ENCODE measurements at places on chromosomes 4 and X. TPM values are rescaled to one million over a fixed set of nuclear protein-coding genes. Genes with fewer than 3 reads are reported as not detected.

GRCh38 chr4:187504974-187505797 lies 490.4 kb upstream of the ZFP42 start:
- no peak for DNase-seq

DNA sequence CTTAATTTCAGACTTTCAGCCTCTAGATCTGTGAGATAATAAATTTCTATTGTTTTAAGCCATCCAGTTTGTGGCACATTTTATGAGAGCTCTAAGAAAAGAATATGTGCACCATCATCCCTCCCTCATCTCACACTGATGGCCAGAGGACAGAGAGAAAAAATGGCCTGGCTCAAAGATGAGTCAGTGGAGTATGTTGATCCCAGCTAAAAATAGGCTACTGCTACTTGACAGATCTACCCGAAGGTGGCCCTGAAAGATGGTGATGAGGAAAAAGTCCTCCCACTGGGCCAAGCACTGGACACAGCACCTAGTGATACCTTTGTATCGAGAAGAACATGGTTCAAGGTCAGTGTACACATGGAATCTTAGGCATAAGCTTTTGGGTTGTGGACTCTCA lies 38.2 kb upstream of the DCTD start:
- DNase-seq: no peak

GRCh38 chr4:153497091-153497531 lies 31.0 kb downstream of the TMEM131L start:
- peak; percentile 71 for DNase-seq

The MFSD8 gene
- 17.8 TPM for total RNA-seq

The CNKSR2 gene
- total RNA-seq: 4.1 TPM

The ARMCX6 gene
- 70.1 TPM for total RNA-seq

DNA sequence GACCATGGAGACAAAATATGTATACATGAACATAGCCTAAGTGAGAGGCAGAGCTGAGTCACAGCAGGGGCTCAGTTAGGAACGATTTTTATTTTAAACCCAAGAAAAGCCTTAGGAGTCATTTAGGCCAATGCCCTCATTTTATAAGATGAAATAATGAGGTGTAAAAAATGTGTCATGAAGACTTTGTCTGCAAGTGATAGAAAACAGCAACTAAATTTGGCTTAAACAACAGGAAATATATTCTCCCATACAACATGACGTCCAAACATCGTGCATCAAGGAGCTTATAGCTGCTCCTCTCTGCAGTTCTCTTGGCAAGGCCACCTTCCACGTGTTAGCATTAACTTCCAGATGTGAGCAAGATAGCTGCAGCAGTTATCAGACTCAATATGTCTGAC lies 16.8 kb downstream of the SCFD2 start:
- DNase-seq: no peak

DNA sequence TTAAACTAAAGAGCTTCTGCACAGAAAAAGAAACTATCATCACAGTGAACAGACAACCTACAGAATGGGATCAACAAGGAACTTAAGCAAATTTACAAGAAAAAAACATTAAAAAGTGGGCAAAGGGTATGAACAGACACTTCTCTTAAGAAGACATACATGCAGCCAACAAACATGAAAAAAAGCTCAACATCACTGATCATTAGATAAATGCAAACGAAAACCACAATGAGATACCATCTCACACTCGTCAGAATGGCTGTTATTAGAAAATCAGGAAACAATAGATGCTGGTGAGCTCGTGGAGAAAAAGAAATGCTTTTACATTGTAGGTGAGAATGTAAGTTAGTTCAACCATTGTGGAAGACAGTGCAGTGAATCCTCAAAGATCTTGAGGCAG lies 27.8 kb downstream of the PAPSS1 start:
- no peak for DNase-seq

The PCDH18 gene
- total RNA-seq: not detected

DNA sequence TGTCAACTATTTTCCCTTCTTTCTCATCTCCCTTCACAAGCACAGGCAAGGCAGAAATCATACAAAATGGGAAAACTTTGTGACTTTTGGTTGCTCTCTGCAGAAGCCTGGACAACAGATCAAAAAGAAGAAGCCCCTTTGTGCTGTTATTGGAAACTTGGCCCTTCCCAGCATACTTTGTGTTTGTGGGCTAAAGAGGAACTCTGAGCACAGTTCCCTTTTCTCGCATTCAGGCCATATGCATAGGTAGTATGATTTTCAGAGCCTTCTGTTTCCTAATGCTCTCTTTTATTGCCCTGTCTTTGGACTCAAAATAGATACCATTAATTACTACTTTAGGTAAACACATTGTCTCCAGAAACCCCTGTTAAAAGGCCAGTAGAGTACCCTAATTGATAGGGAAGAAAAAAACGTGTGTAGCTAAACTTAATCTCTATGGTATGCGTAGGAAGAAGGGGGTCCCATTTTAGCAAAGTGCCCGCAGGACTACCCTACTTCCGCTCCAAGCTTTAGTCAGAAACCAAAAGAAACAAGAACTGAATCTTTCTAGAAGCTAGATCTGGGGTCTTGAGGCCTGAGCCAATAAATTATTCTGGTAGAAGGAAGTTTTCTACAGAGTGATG lies 26.6 kb downstream of the VSIG4 start:
- DNase-seq: no peak

- DNase-seq: no peak
Observed at GRCh38 chrX:1167466-1167865, 45.0 kb downstream of the CRLF2 start.

- no peak for DNase-seq
Observed at GRCh38 chr4:30620711-30621110, 99.5 kb upstream of the PCDH7 start.

Data from CD8-positive, alpha-beta memory T cell (primary cell).